GM23338 (cell line): ENCODE measurements at places on chromosomes 2 and 18. TPM values are rescaled to one million over a fixed set of nuclear protein-coding genes. Genes with fewer than 3 reads are reported as not detected.

LMAN1 gene
- total RNA-seq = 94.3 and 111 TPM in 2 replicates

- no peak for DNase-seq
These were observed 39.4 kb downstream of the TNFRSF11A start for GRCh38 chr18:62364558-62364957.

- no peak for DNase-seq
These were observed 91.7 kb upstream of the CTAGE1 start for GRCh38 chr18:22509423-22509822.

GRCh38 chr2:176637486-176638166, 368.4 kb downstream of the MTX2 start:
- peak; percentile 74 for DNase-seq
